ENCODE measurements at places on chromosomes 16 and 17. TPM values are rescaled to one million over a fixed set of nuclear protein-coding genes. Genes with fewer than 3 reads are reported as not detected.

The MYOCD gene
- 54.5 TPM for total RNA-seq

The ZMYND15 gene
- 0.20 TPM for total RNA-seq

The KRTAP2-3 gene
- not detected for total RNA-seq

The OSBPL7 gene
- 7.6 TPM for total RNA-seq

The SEPTIN12 gene
- total RNA-seq, result not detected

The HNF1B gene
- total RNA-seq, result not detected

The C16orf89 gene
- total RNA-seq, result 9.7 TPM

The TTYH2 gene
- 30.4 TPM for total RNA-seq

- DNase-seq, result no peak
These were observed 14.6 kb upstream of the CIITA start for GRCh38 chr16:10862438-10862837.

- DNase-seq, result no peak
These were observed 13.2 kb upstream of the CCL23 start for GRCh38 chr17:36030956-36031355.

GRCh38 chr17:76528156-76528527, 9.4 kb downstream of the CYGB start:
- DNase-seq, result no peak

DNA sequence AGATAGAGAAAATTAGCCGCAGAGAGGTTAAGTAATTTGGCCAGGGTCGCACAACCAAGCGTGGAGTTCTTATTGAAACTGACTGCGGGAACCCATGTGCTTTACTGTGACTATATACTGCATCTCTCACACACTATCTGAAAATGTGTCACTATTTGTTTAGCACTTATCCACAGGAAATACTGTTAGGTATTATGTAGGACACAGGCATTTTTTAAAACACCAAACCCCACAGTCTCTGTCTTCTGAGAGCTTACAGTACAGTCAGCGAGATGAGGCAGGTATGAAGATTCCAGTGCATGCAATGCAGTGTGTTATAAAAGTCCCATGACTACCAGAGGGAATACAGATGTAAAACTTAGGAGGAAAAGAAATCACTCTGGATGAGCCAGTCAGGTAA, 11.3 kb downstream of the RBL2 start:
- no peak for DNase-seq

- DNase-seq, result no peak
These were observed 4.6 kb downstream of the RASD1 start for GRCh38 chr17:17491546-17491988.

DNA sequence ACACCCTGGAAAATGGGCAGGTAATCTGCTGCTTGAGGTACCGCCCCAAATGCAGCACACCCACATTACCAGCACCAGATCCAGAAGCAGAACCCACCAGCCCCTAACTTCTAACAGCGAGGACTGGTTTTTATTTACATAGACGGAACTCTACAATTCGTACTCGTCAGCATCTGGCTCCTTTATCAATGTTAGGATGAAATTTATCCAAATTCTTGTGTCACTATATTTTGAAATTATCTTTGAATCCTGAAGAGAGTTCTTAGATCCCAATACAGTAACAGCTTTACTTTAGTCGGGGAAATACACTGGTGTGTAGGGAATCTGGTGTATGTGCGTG, 332 bp upstream of the ALG1 start:
- no peak for DNase-seq

GRCh38 chr17:77349976-77350830, 209.4 kb downstream of the SEC14L1 start:
- DNase-seq, result no peak

DNA sequence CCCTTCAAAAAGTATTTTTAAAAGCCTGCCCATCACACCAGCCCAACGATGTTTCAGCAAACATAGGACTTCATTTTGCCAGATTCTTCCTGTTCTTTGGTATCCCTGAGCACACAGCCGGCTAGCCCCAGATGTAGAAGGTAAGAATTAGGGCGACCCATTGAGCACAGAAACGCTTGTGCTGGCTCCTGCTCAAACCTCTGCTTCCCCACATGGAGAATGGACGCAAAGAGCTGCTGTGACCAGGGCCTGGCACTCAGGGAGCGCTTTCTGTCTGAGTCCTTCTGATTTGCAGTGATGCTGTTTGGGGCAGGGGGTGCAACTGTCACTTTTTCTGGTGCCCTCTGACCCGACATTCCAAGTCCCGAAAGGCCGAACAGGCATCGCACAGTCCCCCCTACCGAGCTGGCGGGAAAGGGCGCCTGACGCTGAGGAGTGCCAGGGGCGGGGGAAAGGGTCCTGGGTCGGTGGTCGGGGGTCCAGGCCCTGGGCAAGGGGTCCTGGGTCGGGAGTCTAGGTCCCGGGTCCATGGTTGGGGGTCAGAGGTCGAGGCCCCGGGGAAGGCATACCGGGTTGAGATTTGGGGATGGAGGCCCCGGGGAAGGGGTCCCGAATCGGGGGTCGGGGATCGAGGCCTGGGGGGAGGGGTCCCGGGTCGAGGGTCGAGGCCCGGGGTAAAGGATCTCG, 930 bp downstream of the CHMP1A start:
- DNase-seq, result no peak

DNA sequence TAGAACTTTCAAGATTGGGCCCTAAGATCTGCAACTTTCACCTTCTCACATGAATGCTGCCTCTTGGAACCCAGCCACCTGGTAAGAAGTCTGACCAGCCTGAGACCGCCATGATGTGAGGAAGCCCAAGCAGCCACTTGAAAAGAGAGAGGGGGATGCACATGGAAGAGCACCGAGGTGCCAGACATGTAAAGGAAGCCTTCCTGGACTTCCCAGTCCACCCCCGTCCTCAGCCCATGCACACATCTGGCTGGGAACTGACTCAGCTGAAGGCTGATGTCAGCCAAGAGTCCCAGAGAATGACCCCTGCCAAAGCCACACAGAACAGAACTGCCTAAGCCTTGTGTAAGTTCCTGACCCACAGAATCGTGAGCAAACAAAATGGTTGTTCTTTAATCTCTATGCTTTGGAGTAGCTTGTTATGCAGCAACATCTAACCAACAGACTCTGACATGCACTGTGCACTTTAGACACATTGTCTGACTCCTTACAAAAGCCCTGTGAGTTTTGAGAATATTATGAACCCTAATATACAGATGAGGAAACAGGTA, 86.7 kb downstream of the RMI2 start:
- no peak for DNase-seq

- no peak for DNase-seq
These were observed 16.7 kb downstream of the ANKRD40 start for GRCh38 chr17:50690887-50691549.

DNA sequence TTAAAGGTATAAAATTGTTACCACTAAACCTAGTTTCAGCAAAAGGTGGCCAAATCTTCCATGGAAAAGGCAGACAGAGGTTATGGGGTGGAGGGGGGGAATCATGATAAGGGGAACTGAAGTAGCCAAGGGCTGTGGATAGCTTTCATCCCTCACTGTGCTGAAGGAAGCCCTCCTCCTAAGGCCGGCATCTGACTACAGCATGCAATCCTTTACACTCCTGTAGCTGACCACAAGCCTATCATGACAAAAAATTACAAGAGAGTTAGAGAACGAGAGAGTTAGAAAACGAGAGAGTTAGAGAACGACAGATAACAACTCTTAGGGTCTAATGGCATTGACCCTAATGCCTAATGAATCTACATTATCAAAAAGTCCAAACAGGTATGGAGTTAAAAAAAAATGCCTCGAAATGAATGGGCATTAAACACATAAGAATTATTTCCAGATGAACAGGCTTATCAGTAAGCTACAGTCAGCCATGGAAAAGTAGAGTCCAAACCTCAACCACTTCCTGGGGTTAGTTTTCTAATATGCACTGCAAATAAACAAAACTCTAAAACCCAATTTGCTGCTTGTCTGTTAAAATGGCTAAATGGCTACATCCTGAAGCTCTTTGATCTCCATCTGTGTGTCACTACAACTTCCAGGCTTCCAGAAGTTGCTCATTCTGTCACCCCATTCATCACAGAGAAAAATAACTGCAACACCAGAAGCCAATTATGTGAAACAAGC, 29.7 kb downstream of the DUSP14 start:
- no peak for DNase-seq

GRCh38 chr16:4945560-4946502, 8.9 kb upstream of the PPL start:
- DNase-seq, result peak; percentile 72

- DNase-seq, result no peak
These were observed 23.8 kb upstream of the SLC12A3 start for GRCh38 chr16:56841233-56841632.

GRCh38 chr17:69406941-69407340, 7.6 kb upstream of the MAP2K6 start:
- no peak for DNase-seq

DNA sequence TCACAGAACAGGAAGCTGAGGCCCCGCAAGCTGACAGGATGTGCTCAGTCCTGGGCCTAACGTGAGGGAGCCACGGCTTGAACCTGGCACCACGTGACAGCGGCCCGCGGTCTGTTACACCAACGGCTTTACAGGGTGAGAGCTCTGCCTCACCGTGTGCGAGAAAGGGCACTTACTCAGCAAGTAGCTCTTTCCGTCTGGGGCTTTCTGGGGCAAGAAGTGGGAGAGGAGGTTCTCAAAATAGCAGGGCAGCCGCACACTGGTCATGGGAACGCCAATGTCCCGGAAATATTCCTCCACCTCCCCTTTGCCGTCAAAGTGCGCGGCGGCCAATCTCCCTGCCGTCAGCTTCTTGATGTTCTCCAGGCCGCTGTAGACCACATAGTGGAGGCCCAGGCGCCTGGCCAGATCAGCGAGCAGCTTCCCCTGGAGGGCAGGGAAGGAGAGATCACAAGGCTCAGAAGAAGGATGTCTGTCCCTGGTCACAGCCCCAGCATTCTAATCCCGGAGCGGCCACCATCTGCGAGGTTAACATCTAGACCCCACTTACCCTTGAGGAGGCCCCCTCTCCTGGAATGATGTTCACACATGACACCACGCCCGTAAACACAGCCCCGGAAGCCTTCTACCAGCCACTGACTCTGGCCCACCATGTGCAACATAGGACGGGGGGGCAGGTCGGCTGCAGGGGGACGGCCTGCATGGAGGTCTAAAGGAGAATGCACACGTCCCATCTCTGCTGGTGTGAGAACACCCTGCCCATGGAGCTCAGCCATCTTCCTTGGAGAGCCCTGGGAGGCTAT, 8.2 kb downstream of the NMRAL1 start:
- no peak for DNase-seq

- peak; percentile 83 for DNase-seq
These were observed 182.8 kb downstream of the SEC14L1 start for GRCh38 chr17:77323413-77324171.

DNA sequence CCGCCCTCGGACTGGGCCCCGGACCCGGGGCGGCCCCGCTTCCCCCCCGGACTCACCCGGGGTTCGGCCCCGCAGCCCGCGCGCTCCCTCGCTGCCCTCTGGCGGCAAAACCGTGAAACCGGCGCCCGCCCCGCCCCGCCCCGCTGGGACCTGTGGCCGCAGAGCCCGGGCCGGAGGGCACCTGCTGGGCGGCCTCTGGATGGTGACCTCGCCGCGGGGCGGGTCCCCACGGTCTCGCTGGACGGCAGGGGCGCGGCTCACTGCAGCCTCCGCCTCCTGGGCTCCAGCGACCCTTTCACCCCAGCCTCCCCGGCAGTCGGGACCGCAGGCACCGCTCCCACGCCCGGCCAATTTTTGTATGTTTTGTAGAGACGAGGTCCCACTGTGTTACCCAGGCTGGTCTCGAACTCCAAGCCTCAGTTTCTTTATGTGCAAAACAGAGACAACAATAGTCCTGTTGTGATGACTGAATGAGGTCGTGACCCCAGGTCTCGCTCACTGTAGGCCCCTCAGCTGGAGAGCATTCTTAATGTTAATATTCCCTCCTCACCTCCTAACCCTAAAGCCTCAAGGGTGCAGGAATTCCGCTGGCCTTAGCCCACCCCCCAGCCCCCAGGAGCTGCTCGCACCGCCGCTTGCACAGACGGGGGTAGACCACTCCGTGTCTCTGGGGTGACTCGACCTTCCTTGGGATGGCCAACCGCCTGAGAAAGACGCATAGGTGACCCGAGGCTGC, 33.7 kb upstream of the RPH3AL start:
- DNase-seq, result peak; percentile 79

DNA sequence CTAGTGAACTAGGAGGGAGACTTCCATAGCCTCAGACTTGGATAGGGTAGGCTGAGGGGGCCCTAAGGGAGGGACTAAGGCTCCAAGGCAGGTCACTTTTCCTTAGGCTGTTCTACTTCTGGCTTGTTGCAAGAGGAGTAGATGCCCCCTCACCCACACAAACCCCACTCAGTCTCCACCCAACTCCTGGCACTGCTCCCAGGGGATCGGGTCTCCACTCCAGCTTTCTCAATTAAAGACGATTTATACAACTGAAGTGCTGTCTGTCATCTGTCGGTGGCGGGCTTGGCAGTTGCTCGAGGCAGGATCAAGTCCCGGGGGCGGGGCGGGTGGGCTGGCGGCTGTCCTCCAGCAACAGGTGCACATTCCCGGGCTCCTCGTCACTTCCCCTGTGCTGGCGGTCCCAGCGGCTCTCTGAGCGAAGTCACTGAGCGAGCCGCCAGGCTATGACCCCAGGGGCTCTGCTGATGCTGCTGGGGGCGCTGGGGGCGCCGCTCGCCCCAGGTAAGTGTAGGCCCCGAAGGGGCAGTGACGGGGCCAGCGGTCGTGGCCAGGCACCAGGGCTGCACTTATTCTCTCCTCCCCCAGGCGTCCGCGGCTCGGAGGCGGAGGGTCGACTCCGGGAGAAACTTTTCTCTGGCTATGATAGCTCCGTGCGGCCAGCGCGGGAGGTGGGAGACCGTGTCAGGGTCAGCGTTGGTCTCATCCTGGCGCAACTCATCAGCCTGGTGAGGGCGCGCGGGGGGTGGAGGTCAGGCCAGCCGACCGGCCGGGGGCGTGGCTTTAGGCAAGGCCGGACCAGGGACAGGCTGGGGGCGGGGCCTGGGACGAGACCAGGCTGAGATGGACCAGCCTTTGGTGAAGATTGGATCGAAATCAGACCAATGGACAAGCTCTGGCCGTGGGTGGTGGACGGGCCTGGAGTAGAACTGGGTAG, at the start of gene CHRNB1:
TSS of gene CHRNB1 (plus strand) at position 380 of the 937 bp plus-strand sequence. CDS start at position 447, 67 bp downstream.
- peak; percentile 95 for DNase-seq

DNA sequence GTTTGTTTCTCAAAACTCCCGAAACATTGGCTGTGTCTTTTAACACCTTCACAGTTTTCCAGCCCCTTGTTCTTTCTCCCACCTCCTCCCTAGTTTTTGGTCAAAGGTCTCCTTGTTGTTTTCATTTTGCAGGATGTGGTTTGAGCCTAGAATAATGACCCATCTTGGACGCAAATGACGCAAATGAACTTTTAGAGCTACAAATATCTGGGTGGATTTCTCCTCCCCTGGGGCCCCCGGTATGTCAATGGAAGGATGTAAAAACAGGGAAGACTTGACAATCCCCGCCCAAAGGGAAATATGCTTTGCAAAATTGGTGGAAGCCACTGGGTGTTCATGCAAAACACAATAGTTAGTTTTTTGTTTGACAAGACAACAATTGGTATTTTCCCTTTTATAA, 236.0 kb upstream of the IRX3 start:
- DNase-seq, result peak; percentile 65
